Left lobe of liver (tissue), 2 donors: ENCODE measurements at places on chromosomes 12 and 14. TPM values are rescaled to one million over a fixed set of nuclear protein-coding genes. Genes with fewer than 3 reads are reported as not detected.
A peak's percentile ranks its signal among the peaks of the same experiment; 100 is the strongest.

- no peak for DNase-seq
Observed at GRCh38 chr14:36085861-36086260, 90.7 kb downstream of the PTCSC3 start.

- DNase-seq, result no peak
Observed at GRCh38 chr12:49950273-49951251, at the start of gene AQP2. Gene AQP2 (plus strand): TSS chr12:49950737. CDS start chr12:49950831, 94 bp downstream.

DNA sequence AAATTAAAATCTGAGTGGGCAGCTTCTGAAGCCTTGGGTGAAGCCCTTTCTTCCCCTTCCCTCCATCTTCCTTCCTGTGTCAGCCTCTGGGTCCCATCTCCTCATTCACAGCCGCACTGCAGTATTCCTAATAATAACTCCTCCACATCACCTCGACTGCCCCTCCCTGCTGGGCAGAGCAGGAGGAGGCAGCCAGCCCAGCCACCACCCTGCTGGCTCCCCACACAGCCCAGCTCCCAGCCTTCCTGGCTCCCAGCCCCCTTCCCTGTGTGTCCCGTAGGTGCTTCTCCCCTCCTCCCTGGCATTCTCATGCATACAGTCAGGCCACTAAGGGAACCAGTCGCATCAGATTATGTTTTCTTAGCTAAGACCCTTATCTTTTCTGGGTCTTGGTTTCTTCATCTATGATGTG is 3.7 kb downstream of the IFFO1 start:
- DNase-seq, result no peak

GRCh38 chr14:31096255-31096654 is 70.1 kb upstream of the STRN3 start:
- no peak for DNase-seq

GRCh38 chr12:1573960-1574864 is 20.2 kb downstream of the FBXL14 start:
- no peak for DNase-seq

DNA sequence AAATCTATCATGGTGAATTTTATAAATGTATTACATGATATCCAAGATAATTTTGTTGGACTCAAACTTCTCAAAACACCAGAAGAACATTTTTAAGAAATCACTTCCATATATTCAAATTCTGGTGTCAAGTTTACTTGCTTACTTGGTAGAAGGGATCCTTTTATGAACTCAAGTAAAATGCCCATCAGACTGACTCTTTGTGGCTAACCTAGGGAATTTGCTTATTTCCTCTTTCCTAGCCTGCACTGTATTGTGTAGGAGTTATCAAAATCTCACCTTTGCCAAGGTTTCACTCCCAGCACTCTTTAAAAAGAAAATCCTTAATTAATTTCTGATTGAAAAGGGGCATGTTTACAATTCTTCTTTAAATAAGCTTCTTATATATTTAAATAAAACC is 196.5 kb downstream of the DUSP6 start:
- DNase-seq, result no peak

- DNase-seq, result no peak
Observed at GRCh38 chr14:94850309-94851211, 80.6 kb upstream of the GSC start.

DNA sequence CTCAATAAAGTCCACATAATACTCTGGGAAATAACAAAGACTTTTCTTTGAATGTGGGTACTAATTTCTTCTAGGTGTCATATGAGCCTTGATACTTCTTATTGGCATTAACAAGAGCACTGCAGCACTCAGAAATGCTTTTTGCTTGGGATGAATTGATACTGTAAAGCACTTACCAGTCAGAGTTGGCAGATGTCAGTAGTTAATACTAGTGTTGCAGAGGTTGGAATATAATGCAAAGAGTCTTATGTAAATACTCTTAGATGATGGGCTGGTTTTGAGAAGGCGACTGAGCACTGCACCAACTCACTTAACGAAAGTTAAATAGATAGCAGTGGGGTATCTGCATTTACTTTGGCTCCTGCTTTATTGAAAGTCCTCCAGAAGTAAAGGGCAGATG is 25.6 kb upstream of the MBIP start:
- no peak for DNase-seq

GRCh38 chr12:131209082-131210070 is 255.7 kb downstream of the ADGRD1 start:
- DNase-seq, result no peak

- no peak for DNase-seq
Observed at GRCh38 chr14:88505621-88506020, 49.2 kb downstream of the PTPN21 start.

- DNase-seq, result no peak
Observed at GRCh38 chr14:35631071-35631805, 97.3 kb downstream of the INSM2 start.

GRCh38 chr12:80857311-80857710 is 80.4 kb downstream of the LIN7A start:
- DNase-seq, result no peak

- no peak for DNase-seq
Observed at GRCh38 chr12:13668880-13669279, 312.5 kb downstream of the GRIN2B start.

GRCh38 chr14:22523283-22523682 is 65.7 kb downstream of the DAD1 start:
- no peak for DNase-seq

GRCh38 chr12:71208053-71208685 is 50.4 kb upstream of the TSPAN8 start:
- DNase-seq, result no peak

- DNase-seq, result no peak
Observed at GRCh38 chr14:40229676-40230075, 797.4 kb upstream of the FBXO33 start.

- DNase-seq, result peak; percentile 72
Observed at GRCh38 chr14:75984674-75985073, 889 bp upstream of the IFT43 start.

DNA sequence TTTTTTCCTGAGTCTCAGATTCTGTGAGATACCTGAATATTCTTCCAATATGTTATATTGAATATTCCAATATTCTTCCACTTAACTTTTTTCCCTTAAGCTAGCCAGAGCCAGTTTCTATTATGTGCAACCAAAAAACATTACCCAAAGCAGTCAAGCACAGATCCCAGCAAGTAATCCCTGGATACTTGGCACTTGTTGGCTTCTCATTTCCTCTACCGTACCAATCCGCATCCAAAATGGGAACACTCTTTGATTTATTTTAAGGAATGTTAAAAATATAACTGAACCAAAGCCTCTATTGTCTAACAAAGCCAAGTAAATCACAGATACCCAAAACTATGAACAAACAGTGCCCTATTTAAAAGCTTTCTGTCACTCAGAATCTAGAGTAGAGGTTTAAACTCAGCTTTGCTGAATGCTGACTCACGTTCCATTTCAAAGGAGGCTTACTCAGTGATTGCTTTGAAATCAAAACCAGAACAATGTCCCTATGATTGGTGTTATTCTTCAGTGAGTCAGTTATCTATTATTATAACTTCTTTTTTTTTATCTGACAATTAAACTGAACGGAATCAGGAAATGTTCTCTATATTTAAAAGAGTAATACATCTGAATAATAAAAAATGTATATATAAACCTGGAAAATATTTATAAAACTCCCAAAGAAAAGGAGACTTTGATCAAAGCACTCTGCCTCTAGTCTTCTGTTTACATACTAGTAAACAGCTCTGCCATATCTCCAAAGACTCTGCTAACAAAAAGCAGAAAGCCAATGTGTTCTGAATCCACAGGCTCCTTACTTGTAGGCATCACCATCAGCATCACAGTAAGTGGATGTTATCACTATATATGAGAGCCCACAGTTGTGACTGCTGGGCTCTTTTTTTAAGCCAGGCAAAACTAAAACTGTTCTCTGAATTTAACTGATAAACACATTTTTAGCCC is 360.8 kb downstream of the CCDC91 start:
- DNase-seq, result no peak

- DNase-seq, result no peak
Observed at GRCh38 chr12:46470036-46470627, 97.6 kb upstream of the SLC38A2 start.

GRCh38 chr12:64097366-64098105 is 124.6 kb downstream of the KICS2 start:
- DNase-seq, result no peak

GRCh38 chr12:31950088-31950487 is 9.1 kb upstream of the RESF1 start:
- no peak for DNase-seq

- no peak for DNase-seq
Observed at GRCh38 chr12:112199136-112199535, 73.8 kb downstream of the TRAFD1 start.

DNA sequence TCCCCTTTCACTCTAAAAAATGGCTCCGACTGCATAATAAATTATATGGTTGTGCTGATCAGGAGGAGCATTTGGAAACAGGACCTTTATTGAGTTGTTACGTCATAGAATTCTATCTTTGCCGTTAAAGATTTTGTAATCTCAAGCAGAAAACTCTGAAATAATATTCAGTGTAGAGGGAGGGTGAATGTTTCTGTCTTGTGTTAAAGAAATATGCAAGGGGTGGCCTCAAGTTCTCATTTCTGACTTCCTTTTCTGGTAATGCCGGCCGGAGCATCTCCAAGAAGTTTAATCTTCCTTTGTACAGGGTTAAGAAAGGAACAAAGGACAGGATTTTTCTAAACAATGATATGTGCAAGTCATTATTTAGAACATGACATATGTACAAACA is 165.1 kb downstream of the SLC38A4 start:
- DNase-seq, result no peak

DNA sequence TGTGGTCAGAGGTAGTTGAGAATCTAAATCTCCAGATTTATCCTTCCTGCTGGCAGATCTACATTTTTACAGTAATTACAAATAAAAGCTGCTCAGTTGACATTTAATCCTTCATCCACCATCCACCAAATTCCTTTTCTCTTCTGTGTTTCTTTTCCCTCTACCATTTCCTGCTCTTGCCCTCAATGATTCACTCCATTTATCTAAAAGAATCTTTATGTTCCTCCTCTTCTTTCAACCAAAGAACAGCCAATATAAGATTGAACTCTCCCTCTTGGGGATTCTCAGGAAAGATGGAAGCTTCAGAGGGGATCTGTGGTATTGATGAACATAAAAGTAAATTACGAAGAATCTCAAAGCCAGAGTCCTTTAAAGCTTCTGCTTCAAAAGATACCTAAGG is 4.4 kb downstream of the MAP4K5 start:
- no peak for DNase-seq

DNA sequence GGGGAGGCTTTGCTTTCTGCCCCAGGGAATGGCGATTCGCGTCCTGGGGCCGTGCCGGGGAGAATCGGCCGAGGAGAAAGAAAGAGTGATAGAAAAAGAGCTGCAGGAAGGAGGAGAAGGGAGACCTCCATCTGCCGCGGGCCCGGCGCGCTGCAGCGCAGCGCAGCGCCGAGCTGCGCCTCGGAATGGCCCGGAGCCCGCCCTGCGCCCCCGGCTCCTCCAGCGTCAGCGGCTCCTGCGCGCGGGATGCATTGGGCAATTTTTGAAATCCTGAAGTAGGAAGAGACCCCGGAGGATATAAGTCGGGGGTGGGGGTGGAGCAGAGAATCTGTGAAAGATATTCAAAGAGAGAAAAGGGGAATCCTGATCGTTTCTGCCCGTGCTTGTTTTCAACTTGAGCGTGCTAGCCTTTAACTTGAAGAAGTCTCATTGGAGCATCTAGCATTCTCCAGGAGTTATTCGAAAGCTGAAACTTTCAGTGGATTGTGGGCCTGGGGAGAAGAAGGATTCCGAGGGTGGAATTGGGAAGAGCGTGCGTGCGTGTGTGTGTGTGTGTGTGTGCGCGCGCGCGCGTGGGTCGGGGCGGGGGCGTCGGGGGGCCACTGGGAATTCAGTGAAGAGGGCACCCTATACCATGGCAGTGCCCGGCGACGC is 441 bp downstream of the PDE3A start:
- no peak for DNase-seq

DNA sequence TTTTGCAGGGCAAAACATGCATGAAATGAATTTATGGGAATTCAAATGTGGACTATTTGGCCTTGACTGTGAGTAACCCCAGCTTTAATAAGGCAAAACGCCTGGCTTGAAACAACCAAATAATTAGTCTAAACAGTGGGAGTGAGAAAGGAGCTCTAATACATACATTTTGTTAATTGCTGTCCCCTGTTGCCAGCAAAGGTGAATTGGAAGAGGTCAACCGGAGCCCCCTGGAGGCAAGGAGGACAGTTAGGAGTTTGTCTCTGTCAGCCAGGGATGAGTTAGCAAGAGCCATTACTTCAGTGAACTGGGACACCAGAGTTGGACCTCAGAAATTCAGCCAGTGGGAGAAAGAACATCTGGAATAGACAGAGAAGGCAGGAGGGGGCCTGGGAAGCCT is 17.4 kb downstream of the KRT76 start:
- DNase-seq, result no peak

- no peak for DNase-seq
Observed at GRCh38 chr14:104766863-104767633, 14.1 kb downstream of the SIVA1 start.

DNA sequence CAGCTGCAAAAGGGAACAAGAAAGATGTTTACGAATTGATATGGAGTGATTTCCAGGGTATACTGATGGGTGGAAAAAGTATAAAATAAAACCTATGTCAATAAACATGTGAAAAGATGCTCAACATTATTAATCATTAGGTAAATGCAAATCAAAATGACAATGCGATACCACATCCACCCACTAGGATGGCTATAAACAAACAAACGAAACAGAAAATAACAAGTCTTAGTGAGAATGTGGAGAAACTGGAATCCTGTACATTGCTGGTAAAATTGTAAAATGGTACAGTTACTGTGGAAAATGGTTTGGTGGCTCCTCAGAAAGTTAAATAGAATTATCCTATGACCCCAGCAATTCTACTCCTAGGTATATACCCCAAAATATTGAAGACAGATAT is 9.5 kb upstream of the BEST3 start:
- no peak for DNase-seq

DNA sequence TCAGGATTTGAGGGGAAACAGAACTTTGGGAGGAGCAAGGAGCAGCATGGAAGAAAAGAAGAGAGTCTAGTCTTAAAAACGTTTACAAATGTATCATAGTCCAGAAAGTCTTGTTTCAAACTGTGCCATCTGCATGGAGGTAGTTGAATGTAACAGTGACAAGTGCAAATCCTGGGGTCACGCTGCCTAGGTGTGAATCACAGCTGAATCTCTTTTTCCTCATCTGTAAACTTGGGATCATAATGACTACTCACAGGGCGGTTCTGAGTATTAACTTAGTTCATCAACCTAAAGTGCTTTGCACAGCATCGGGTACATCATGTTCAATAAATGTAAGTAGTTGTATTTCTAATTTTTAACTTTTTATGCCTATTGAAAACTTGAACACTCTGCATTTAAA is 208.5 kb downstream of the CHST11 start:
- DNase-seq, result no peak

- no peak for DNase-seq
Observed at GRCh38 chr12:4011597-4011996, 138.4 kb upstream of the PARP11 start.

- DNase-seq, result peak; percentile 60
Observed at GRCh38 chr12:106301611-106302321, 767 bp upstream of the TCP11L2 start.

KLHDC1 gene
- total RNA-seq, result 3.0 TPM

PYGL gene
- 99.1 TPM for total RNA-seq

EIF2S3B gene
- total RNA-seq, result 0.20 TPM

ACACB gene
- total RNA-seq, result 232 TPM

WNT5B gene
- 4.2 TPM for total RNA-seq

MSI1 gene
- total RNA-seq, result not detected

SLCO1A2 gene
- 3.7 TPM for total RNA-seq

GPRC5D gene
- total RNA-seq, result not detected

KRT77 gene
- total RNA-seq, result not detected

LHX5 gene
- total RNA-seq, result not detected

RASAL1 gene
- 0.25 TPM for total RNA-seq

ASB2 gene
- total RNA-seq, result 0.20 TPM

PRPH gene
- not detected for total RNA-seq

RNASE2 gene
- total RNA-seq, result 0.33 TPM

GLIPR1L1 gene
- total RNA-seq, result not detected

TAS2R46 gene
- total RNA-seq, result 0.38 TPM
